ENCODE measurements at places on chromosomes 3 and 15. TPM values are rescaled to one million over a fixed set of nuclear protein-coding genes. Genes with fewer than 3 reads are reported as not detected.
A peak's percentile ranks its signal among the peaks of the same experiment; 100 is the strongest.

BNIP2 gene
- 33.1 TPM for total RNA-seq

DNA sequence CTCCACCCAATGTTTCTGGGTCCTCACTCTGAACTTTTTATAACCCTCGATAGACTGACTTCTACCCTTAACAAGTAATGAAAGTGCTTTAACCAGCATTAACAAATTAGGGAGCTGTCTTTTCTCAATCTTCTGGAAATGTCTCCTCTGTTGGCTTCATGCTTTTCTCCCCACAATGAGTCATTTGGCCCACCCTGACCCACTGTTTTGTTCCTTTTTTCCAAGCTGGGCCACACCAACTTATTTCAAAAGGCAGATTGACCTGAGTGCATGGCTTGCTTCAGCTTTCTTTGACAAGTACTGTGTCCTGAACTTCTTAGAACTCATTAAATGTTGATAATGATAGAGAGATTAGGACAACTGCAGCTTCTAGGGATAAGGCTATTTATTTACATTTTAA, 199.6 kb upstream of the SEMA6D start:
- DNase-seq, result no peak

- DNase-seq, result no peak
Measured at GRCh38 chr3:10359761-10360161, 38.8 kb upstream of the SEC13 start.

DNA sequence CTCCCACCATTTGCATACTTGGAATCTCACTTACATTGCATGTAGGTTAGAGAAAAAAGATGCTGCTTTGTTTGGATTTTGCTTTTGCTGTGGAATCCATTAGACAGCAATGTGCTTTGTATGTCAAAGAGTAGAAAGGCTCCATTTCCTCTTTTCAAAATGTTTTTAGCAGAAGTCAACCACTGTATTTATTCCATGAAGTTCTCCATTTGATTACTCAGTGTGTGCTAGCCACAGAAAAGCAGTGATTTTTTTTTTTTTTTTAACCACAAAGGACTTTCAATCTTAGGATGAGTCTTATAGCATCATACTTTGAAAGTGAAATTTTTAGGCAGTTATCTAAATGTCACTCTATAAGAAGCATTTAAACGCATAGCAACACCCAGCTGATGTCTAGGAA, 285.0 kb upstream of the ADAMTS9 start:
- no peak for DNase-seq

DNA sequence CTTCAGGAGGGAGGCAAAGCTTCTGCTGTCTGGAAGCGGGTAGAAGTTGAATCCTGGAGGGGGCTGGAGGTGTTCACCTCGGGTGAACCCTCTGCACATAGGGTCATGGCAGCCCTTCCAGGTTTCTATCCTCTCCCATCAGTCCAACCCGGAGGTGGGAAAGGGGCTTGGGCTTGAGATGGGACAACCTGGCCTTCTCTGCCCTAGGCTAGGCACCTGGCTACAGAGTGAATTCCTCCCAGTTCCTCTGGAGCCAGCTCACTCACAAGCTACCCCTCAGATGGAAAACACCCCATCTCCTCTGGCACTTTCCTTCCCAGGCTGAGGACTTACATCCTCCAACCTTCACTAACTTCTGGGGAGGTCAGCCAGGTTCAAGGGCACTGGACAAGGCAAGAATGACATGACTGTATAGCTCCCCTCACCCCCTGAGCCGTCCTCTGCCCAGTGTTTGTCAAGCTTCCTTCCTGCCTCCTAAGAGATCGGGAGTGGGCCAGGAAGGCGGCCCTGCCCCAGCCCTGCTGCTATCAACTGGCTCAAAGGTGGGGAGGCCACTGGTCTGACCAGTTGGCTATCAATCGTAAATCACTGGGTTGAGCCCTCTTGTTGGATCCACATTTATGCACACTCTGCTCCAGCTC, 45.8 kb downstream of the KLF15 start:
- no peak for DNase-seq

DNA sequence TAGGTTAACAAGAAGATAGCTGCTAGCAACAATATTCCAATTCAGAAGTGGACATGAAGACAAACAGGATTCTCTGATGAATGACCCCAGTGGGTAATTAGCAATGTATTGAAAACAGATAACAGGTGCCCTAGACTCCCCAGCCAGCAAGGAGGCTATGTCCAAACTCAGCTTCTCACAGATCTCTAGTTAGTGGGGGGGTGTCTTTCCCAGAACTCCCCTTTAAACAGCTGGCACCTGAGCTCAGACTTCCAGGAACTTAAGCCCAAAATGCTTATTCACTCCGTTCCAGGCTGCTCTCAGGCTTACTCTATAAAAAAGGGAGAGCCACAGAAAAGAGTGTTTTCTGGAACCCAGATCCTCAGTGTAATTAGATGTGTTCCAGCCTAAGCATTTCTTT, 423.0 kb upstream of the THBS1 start:
- DNase-seq, result no peak

- peak; percentile 96 for DNase-seq
Measured at GRCh38 chr15:101201411-101202174, 50.3 kb downstream of the CHSY1 start.

DNA sequence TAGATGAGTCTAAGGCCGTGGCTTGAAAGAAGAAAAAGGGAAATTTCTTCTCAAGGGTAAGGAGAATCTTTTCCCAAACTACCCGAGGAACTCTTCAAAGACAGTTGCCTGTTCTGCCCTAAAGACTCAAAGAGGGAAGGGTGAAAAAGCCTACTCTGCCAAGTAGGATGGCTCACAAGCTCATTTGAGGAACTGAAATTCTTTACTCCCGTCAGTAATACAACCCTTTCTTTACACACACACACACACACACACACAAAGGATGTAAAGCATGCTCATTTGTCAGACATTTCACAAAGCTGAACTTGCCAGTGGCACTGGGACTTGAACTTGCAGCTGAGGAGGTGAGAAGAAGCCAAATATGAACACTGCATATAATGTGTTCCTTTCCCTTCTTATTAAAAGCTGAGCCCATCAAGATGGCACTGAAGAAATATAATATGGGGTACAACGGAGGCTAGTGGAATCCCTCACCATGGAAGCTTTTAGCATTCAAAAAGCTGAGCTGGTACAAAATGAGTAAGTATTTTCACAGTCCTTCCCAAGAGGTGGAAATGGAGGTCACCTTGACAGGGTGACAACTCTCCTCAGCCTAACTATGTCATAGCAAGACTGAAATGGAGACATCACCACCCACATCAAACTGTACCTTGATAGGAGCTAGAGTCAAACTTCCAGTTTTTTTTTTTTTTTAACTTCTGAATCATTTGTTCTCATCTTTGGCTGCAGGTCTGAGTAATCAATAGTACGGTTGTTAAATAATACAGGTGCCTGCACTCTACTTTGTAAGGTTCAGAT, 57.6 kb downstream of the TAFA4 start:
- no peak for DNase-seq

- DNase-seq, result no peak
Measured at GRCh38 chr15:25248583-25249235, 190.1 kb downstream of the UBE3A start.

DNA sequence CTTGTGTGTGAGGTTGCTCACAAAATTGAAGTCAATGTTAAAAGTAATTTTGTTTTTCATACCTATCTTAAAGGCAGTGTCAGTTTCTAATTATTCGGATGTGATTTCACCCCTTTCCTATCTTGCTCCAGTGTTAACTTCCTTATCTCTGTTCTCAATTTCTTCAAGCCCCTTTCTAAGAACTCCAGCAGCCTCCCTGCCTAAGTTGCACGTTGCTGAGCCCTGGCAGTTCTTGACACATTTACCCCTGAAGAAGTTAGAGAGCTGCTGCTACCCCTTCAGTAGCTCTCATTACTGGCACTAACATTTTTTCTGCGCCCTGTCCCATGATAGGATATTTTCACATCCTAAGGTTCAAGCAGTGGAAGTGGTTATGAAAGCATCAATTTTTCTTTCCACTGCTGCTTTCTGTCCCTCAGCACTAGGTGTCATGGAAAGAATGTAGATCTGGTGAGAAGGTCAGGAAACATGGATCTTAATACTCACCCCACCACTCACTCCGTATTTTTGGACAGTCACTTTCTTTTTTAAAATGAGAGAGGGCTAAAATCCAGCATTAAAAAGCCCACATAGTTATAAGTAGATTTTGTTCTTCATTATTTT, 62.9 kb downstream of the OPA1 start:
- DNase-seq, result no peak

- no peak for DNase-seq
Measured at GRCh38 chr3:45992821-45993221, 2.8 kb downstream of the FYCO1 start.

DNA sequence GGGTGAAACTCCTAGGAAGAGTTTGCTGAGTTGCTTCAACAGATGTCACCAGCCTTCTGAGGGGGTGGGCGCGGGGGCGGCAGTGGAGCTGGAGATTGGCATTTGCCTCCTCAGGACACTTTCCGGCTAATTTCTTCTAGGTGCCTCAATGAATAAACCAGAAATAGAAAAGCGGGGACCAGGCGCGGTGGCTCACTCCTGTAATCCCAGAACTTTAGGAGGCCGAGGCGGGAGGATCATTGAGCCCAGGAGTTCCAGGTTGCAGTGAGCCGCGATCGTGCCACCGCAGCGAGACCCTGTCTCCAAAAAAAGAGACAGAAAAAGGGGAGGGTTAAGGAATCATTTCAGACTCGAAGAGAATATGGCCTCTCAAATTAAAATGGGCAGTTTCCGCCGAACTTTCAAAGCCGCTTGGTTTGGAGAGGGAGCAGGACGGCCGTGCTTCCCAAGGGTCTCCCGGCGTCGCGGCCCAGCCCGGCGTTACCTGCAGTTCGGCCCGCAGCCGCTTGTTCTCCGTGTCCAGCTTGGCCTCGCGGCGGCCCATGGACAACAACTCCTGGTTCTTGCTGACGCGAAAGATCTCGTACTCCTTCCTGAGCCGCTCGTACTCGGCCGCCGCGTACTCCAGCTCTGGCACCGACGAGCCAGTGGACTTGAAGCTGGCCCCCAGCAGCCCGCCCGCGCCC, 587 bp downstream of the NPHP3 start:
- DNase-seq, result no peak

- no peak for DNase-seq
Measured at GRCh38 chr3:16512435-16513140, 911 bp downstream of the RFTN1 start.

- DNase-seq, result peak; percentile 10
Measured at GRCh38 chr3:134002306-134002705, 27.4 kb downstream of the SLCO2A1 start.

- no peak for DNase-seq
Measured at GRCh38 chr3:143472731-143473523, 353.4 kb downstream of the CHST2 start.

GRCh38 chr3:21543380-21544075, 207.5 kb downstream of the ZNF385D start:
- no peak for DNase-seq

All from Caki2 (cell line).